ENCODE measurements at places on chromosomes 1 and 21.

DNA sequence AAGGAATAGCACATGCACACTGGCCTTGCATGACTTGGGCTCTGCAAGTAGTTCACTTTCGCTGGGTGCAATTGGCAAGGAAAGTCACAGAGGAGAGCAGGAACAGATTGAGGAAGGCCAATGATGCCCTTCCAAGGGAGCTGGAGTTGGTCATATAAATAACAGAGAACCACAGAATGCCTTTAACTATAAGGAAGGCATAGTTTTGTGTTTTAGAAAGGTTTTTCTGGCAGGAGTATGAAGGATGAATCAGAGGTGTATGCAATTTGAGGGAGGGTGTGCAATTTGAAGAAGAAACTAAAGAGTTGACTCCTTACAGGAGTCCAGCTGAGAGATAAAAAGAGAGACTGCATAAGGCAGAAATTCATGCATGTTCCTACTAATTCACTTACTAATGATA is 112.1 kb downstream of the PHTF1 start:
- DNase-seq: no peak

DNA sequence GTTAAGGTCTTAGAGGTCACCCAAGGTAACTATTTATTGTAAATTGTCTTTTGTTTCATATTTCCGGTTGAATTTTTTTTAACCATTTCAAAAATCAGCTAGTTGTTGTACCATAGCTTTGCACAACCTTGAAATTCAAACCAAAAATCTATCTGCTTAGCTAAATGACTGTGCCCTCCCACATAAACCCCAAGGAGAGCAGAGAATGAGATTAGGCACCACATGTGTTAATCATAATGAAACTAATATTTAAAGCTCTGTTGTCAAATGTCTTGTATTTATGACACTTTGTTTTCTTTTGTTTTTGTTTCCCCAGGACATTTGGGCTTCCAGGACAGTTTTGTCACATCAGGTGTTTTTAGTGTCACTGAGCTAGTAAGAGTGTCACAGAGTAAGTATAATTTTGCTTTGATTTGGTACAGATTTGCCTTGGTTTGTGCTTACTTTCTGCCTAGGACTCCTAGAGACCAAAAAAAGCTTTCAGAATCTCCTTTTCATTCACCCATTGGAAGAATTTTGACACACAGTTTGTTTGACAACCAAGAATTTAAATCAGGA is 249.9 kb downstream of the NFIA start:
- no peak for DNase-seq

GRCh38 chr1:88890791-88891317 is 513 bp downstream of the GTF2B start:
- no peak for DNase-seq

DNA sequence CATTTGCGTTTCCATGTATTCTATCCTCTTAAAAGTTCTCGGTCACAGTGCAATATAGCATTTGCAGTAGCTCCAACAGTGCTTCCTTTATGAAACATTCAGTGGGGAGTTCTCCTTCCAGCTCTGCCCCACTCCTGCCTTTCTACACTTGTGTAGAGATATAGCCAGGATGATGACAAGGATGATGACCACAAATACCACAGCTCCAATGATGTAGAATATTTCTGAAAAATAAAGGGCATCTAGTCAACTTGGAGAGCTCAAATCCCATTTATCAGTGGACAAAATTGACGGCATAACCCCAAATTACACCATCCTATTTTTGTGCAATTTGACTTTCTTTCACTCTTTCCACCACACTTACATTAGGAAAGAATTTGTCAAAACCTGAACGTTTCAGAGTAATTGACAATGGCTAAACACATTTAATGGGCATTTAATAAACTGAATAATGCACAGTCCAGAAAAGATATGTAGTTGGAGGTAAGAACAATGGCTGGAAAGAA is 11.1 kb downstream of the F3 start:
- no peak for DNase-seq

GRCh38 chr1:55831759-55832158 is 616.6 kb upstream of the USP24 start:
- DNase-seq: no peak

DNA sequence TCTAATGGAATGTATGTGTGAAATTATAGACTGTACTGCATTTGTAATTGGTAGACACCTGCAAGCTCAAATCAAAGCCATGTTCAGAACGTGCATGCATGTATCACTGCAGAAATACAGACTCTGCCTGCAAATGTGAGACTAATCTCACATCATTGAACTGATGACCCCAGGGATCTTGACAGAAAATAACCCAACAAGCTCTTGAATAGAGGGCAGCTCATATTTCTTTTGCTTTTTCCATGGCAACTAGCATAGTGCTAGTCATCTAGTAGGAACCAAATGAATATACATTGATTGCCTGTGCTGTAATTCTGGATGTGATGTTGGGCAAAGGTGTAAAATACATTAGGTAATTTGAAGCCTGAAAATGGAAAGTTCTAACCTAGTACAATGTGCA is 62.4 kb downstream of the PTPRC start:
- no peak for DNase-seq

GRCh38 chr1:24374891-24375786 is 38.4 kb downstream of the STPG1 start:
- DNase-seq: no peak

DNA sequence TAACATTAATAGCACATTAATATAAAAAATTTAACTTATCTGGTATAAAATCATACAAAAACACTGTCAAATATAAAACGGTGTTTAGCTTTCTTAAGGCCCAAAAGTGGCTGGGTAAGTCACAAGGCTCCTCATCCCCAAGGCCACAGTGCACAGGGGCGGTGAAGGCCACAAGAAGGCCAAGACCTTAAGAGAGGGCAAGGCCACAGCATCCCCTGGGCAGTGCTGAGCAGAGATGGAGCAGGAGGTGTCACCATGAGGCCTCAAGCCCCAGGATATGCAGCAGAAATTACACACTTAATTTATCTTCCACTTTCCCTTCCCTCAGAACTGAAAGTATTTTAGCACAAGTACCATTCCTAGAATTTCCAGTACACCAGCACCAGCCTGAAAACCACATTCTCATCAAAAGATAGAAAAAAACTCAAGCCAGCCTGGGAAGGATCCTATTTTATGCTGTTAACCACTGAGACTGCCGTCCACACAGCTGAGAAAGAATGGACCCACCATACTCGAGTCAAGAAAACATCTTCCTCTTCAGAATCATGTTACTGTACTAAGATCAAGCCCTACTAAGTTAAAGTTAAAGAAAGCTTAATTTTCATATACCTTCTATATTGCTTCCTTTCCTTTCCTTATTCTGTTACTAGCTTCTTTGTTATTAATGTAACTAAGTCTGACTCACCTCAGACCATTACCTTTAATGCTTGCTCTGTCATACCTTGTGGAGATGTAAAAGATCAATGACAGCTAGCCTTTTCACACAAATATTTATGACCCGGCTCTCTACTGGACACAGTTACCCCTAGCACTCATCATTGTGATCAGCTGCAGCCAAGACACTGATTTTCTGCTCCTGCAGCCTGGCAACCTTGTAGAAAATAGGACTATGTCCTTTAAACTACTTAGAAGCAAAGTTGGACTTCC is 26.4 kb upstream of the FMO1 start:
- no peak for DNase-seq

GRCh38 chr1:115088115-115088778 is 1.1 kb downstream of the TSPAN2 start:
- DNase-seq: no peak

DNA sequence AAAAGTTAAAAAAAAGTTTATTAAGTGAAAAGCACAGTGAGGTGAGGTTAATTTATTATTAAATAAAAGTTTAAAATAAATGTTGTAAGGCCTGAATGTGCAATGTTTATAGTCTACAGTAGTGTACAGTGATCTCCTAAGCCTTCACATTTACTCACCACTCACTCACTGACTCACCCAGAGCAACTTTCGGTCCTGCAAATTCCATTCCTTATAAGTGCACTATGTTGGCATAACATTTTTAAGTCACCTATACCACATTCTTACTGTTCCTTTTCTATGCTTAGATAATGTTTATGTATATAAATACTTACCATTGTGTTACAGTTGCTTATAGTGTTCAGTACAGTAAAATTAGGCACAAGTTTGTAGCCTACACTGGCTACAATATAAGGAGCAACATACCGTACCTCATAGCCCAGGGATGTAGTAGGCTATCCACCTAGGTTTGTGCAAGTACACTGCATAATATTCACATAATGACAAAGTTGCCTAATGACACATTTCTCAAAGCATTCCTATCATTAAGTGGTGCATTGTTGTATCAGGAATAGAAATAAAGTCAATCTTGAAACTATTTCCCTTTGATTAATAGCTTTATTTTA is 426.5 kb upstream of the BRINP3 start:
- DNase-seq: no peak

- DNase-seq: no peak
Observed at GRCh38 chr1:59523745-59524450, 227.0 kb downstream of the FGGY start.

GRCh38 chr1:225454733-225455132 is 26.9 kb upstream of the LBR start:
- no peak for DNase-seq

- no peak for DNase-seq
Observed at GRCh38 chr1:205417870-205418635, 3.8 kb downstream of the LEMD1 start.

GRCh38 chr1:190679983-190680382 is 202.3 kb upstream of the BRINP3 start:
- no peak for DNase-seq

DNA sequence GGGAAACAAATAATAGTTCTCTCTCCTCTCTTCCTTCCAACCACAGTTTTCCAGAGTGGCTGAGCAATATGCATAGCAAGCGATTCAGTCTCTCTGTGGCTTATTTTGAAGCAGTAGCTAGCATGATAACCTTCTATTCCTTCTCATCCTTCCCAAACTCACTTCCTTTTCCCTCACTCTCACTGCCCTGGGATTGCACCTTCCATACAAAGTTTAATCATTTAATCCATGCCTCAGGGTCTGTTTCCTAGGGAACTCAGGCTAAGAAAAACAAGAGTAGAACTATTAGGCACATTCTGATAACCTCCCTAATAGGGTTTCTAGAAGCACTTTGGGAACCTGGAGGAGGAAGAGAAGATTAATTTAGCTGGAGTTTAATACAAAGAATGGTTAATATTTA is 97.7 kb upstream of the S1PR1 start:
- DNase-seq: no peak

- no peak for DNase-seq
Observed at GRCh38 chr1:107877092-107877491, 87.9 kb downstream of the VAV3 start.

DNA sequence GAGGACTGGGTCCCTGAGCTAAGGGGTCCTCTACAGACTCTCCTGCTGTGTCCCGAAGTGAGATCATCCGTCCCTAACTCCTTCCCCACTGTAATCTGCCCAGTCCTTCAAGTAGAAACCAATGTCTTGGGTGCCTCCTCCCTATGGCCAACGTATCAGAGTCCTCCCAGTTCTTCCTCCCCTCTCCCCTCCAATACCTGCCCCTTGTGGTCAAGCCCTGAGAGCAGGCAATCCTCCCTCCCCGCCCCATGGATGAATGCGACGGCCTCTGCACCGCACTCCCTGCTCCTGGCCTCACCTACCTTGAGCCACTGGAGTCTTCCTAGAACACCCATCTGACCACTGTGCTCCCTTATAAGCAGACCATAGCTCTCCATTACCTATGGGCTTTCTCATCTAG is 31.1 kb downstream of the HTR6 start:
- no peak for DNase-seq

DNA sequence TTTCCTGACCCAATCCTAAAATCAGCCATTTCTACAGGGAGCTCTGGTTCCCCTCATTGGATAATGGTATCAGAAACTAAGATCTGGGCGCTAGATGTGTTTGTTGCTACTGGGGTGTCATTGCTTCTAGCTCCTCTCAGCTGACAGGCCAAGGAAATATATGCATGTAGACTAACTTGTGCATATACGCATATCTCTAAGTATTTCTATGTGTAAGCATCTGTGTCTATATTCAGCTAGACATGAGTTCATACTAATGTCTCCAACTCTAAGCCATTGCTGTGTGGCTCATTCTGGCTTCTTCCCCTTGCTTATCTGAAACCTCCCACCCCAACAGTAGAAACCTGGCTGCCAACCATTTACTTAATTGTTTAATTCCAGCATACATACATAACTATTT is 130.3 kb upstream of the MAGI3 start:
- DNase-seq: no peak

GRCh38 chr21:32592929-32593502 is 7.7 kb upstream of the TCP10L start:
- no peak for DNase-seq

DNA sequence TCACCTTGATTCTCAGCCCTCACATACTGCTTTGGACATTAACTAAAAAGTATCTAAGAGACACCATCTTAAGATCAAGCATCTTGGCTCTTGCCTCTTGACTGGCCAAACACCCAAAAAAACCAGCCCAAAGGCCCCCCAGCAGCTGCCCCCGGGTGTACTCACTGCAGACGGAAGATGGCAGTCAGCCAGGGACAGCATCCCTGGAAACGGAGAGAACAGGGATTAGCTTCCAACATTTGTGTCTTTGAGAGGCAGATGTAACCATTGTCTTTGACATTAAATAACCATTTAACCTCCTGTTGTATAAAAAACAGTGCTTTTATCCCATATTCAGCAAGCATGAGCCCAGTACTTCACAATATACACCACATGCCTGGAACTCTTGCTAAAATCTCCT is 11.3 kb downstream of the TMEM63A start:
- no peak for DNase-seq

DNA sequence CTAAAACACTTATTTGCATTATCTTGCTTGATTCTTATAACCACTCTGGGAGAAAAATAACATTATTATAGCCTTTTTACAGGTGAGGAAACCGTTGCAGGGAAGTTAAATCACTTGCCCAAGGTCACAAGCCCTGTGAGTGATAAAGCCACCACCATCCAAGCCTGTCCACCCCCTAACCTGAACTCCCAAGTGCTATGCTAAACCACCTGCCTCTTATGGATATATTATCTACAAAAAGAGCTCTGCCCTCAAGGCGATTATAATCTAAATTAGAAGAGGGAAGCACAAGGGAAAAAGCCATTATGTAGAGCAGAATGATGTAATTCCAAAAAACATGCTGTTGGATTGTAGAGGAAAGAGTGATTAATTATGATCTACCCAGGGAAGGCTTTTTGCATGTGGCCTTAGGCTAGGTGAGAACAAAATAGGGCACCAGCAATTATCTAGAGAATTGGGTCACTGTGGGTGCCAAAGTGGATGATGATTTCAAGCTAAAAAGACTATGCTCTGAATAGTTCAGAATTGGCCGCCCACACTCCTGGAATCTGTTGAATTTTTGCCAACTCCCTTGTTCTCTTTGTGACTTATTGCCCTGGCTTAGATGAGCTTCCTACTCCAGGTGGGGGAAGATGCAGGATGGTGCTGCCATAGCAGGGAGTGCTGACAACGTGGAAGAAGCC is 205.3 kb downstream of the FGGY start:
- no peak for DNase-seq

GRCh38 chr1:2251363-2251762 is 23.2 kb downstream of the SKI start:
- no peak for DNase-seq

- DNase-seq: no peak
Observed at GRCh38 chr21:42474043-42474831, 21.8 kb downstream of the RSPH1 start.

GRCh38 chr1:178057141-178057765 is 36.7 kb upstream of the RASAL2 start:
- DNase-seq: no peak
